ENCODE measurements at places on chromosomes 4 and X.

DNA sequence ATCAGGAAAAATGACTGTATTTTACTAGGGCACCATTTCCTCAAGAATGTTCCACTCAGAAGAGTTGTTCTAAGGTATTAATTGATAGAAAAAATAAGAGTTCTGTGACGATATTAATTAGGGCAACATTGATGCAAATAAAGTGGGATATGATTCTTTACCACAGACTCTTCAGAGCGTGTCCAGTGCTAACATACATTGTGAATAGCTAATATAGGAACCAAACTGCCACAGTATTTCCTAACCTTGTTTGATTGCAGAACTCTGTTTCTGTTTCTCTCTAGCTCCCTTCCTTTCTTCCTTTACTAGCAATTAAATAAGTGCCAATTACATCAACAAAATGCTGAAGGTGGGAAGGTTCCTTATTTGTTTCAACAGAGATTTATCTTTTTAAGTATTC is 154.1 kb upstream of the CPEB2 start:
- DNase-seq = no peak

- no peak for DNase-seq
Measured at GRCh38 chr4:24923550-24923949, 10.7 kb upstream of the CCDC149 start.

DNA sequence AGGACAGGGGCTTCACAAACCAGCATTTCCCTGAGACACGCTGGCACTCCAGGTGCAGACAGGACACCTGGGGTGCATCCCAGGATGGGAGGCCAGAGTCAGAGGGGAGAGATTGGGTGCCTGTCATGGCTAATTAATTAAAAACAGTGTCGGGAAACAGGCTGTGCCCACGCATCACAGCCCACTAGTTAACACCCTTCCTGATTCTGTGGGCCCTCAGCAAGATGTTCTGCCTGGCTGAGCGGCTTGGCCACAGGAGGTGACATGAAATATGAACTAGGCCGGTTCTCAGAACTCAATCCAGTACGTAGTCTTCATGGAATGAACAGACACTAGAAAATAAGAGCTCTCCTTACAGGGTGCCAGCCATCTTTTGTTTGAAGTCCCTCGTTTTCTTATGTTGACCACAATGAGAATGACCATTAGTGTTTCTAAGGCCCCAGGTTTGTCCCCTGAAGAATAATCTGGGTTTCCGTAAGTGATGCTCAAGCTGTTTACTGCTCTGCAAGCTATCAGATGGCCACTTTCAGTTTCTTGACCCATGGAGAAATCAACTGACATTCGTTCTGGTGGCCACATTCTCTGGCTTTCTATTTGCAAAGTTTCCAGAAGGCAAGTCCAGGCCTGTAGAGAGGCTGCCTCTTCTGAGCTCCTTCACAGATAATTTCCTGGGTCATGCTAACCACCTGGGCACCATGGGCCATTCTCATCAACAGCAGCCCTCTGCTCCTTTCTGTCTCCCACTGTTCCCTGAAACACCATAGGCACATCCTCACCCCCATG is 72.3 kb downstream of the SLC34A2 start:
- DNase-seq = no peak

GRCh38 chrX:155874571-155875244 is 6.4 kb upstream of the VAMP7 start:
- DNase-seq = no peak

- no peak for DNase-seq
Measured at GRCh38 chrX:51459125-51459524, 37.3 kb downstream of the NUDT11 start.

DNA sequence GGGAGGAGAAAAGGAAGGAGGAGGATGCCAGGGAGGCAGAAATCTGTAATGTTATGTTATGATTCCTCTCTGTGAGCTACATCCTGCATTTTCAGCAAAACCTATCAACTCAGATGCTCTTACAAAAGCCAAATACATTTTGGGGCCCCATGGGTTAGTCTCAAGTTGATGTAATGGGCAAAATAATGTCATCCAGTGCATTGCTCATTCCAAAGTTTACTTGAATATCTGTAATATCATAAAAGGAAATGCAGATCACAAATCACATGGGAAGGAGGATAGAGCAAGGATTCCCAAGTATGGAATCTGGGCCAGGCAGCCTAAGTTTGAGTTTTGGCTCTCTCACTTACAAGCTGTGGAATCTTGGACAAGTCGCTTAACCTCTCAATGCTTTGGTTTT is 74.9 kb upstream of the SOD3 start:
- no peak for DNase-seq

DNA sequence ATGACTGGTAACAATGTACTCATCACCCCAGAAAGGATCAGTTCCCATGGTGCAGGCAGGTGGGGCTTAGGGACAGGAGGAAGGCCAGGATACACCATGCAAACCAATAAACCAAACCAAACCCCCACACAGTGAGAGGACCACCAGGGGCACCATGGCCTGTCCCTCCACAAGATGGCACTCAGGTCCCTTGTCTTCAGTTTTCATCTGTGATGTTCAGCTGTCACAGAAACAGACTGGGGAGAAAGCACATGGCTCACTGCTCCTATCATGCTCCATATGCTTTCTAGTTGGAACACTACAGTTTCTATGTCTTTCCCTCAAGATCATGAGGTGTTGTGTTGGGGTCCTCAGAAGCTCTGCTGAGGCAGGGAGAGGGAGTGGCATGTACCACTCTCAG is 10.1 kb downstream of the HS3ST1 start:
- DNase-seq = no peak

GRCh38 chrX:22788221-22788620 is 211.5 kb upstream of the DDX53 start:
- DNase-seq = no peak

DNA sequence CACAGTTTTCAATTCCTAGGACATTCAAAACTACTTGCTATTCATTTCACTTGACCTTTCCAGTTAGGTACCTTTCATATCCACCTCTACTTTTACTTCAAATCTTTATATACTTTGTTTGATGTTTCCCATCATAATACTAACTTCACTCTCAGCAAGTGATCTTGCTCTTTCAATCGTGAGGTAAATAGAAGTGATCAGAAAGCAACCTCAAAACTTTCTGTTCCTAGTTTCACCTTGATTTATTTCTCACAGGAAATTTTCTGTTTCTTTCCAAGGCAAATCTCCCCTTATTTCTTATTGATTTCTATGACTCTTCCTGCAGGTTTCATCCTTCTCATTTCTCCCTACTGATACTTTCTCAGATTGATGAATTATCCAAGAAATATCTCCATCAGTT is 623.5 kb downstream of the FSTL5 start:
- DNase-seq = no peak

DNA sequence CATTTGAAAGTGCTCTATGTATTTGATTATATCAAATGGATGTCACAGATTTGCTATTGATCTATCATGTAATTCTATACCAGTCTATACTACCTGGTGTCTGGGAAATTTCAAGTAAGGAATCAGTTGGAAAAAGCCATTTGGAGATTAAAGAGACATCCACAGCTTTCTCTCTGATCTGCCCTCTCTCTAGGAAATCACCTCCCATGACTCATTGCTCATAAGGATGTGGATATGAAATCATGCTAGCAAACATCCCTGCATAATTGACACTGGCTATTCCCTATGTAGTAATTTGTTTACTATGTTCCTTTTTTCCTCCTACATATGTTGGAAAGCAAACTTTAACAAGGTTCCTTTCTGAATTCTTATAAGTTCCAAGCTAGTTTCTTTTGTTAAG is 94.3 kb downstream of the TEX13A start:
- no peak for DNase-seq

GRCh38 chrX:10387011-10387410 is 230.2 kb downstream of the CLCN4 start:
- DNase-seq = no peak

- no peak for DNase-seq
Measured at GRCh38 chr4:26077756-26078155, 163.7 kb downstream of the SMIM20 start.

GRCh38 chrX:29237972-29238371 is 650.7 kb downstream of the IL1RAPL1 start:
- DNase-seq = no peak

- no peak for DNase-seq
Measured at GRCh38 chrX:31580227-31580626, 508.4 kb upstream of the FTHL17 start.

GRCh38 chr4:17230727-17231126 is 281.2 kb downstream of the QDPR start:
- no peak for DNase-seq

DNA sequence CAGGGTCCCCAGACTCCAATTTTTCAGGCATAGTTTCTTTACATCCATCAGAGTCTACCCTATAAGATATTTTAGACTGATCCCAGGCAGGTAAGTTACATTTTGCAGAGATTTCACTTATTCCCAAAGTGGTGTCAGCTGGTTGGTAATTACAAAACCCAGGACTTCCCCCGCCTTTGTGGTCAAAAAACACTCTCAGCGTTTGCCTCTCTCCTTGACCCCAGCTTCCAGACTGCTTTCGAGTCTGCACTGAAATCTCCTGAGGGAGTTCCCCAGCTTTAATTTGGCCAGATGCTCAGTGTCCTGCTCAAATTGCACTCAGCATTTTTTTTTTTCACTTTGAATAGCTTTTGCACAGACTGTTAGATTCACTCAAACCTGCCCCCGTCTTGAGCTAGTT is 11.2 kb upstream of the AMOT start:
- peak; percentile 13 for DNase-seq

DNA sequence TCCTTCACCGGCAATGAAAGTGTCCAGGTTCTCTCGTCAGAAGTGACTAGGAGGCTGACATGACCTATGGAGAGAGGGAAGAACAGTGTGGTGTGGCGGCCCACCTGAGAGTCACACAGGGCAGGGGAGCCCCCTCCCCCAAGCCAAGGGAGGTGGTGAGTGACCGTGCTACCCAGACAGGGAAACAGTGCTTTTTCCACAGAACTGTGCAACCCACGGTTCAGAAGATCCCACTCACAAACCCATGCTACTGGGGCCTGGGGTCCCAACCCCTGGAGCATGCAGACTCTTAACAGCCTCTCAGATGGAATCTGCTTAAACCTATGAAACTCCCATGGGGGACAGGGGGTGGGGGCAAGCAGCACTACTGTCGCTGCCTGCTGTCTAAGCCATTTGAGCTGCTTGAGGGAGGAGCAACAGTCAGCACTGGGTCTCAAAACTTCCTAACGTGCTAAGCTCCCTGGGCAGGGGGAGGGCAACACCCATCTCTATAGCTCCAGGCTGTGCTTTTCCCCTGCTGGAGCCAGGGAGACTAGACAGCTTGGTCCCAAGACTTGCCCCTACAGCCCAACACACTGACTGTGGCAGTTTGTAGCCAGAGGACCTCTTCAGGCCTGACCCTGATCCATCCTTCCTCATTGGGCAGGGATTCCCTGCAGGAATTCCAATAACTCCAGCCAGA is 850.4 kb upstream of the AADAT start:
- no peak for DNase-seq

DNA sequence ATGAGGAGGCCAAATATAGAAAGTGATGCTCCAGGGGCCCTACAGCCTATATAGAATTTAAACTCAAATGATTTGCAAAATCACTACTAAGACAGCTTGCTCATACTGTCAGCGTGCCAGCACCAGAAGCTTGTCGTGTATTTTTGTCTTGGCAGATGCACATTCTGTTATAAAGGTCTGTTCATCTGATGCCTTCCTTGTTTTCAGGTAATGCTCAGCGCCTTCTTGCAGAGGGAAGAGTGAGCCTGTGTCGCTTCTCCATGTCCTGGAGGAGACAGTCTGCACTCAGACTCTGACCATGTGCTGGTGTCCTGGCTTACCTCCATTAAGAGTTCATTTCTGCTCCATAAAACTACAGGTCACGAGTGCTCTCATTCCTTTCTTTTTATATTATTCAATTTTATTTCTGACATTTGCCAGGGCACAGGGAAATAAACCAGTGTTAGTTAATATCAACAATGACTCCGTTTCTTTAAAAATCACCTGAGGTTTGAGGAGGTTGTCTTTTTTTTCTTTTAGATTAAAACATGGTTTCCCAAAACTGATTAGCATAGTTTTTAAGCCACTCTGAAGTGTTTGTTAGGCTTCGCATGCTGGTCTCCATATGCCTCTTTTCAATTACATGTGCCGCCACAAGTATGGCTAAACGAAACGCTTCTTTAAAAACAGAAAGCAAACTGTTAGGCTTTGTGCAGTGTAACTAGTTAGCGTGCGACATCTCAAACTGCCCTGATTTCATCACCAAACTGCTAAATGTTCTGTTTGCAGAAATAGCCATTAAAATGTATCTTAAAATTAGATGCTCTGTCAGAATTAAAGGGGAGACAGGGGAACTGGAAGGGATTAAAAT is 215.2 kb upstream of the GK2 start:
- no peak for DNase-seq

GRCh38 chrX:65451663-65452062 is 82.9 kb downstream of the LAS1L start:
- no peak for DNase-seq

DNA sequence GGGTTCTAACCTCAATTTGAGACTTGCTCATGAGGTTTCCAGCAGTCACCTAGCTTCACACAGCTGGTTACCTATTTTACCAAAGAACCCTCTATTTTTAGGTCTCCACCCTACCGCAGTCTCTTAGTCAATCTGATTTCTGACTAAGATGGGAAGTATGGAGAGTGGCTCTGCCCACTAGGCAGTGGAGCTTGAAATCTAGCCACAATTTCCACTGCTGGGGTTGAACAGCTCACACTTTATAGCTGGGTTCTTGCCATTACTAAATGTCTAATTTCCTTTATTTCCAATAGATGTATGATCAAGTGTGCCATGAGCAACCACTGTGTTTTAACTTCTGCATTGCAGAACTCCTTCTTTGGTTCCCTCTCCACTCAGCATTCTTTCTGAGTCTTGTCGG is 43.1 kb downstream of the GASK1B start:
- DNase-seq = no peak

- DNase-seq = peak; percentile 62
Measured at GRCh38 chr4:41216294-41217019, 2.1 kb upstream of the APBB2 start.

- DNase-seq = no peak
Measured at GRCh38 chr4:85298037-85298436, 176.9 kb upstream of the ARHGAP24 start.

GRCh38 chr4:174423257-174423944 is 98.9 kb downstream of the HPGD start:
- no peak for DNase-seq

DNA sequence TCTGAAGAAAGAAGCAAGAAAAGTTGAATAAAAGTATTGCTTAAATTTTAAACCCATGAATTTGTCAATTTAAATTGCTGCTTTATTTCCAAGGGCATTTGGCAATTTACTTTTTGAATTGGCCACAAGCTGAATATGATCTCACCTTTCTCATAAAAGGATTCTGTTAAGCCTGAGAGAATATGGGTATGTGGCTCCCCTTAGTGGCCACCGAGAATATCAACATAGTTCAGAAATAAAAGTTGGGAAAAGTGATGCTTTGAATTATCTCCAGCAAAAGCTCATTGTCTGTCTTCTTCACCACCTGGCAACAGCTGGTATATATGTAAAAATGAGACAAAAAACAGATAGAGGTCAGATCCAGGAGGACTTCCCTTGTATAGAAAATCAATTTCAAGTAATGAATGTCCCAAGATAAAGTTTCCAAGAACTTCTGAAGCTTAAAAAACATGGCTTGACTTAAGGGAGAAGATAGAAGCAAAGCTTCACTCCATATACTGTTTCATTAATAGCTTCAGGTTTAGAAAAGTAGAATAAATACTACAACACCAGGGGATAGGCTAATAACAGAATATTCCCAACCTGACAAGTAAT is 290.7 kb upstream of the FAM241A start:
- no peak for DNase-seq

GRCh38 chrX:46722742-46723568 is 36.0 kb downstream of the SLC9A7 start:
- no peak for DNase-seq
